Body of pancreas (tissue), 4 donors: ENCODE measurements at places on chromosomes 3 and 15.

DNA sequence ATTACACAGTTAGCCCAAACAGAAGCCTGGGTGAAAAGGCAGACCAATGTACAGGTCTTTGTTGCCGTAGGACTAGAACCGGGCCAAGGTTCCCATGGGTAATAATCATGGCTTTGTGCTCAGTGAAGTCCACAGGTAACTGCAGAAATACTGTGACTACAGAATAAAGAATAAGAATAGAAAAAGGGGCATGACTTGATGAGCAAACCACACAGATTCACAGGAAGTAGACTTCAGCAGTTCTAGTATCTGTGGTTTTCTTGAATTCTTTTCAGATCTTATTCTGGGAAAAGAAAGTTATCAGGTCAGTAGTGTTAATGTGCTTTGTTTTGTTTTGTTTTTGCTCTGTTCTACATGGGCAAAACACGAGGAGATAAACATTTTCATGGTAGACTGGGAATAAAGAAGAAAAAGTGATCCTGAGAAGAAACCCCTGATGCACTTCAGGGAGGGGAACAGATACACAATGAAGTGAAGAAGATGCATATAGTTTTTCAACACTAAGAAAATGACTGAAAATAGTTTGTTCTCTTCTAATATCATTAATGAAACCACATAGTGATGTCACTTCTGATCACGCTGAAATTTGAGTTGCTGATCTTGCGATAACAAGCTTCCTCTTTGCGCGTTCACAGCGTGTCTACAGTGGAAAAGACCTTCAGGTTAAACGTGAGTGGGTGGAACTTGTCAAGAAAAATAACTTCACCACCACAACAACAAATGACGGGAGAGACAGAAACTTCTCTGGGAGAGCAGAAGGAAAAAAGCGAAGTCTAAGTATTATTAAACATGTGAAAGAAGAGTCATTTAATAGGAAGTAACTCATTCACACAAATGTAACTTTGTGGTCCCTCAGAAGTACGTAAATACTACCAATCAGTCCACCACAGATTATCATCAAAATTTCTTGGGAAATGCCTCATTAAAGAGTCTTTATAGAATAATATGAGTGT lies 315.8 kb upstream of the SATB1 start:
- no peak for DNase-seq

GRCh38 chr3:156535162-156535627 lies 19.7 kb downstream of the SSR3 start:
- peak; percentile 79 for DNase-seq

DNA sequence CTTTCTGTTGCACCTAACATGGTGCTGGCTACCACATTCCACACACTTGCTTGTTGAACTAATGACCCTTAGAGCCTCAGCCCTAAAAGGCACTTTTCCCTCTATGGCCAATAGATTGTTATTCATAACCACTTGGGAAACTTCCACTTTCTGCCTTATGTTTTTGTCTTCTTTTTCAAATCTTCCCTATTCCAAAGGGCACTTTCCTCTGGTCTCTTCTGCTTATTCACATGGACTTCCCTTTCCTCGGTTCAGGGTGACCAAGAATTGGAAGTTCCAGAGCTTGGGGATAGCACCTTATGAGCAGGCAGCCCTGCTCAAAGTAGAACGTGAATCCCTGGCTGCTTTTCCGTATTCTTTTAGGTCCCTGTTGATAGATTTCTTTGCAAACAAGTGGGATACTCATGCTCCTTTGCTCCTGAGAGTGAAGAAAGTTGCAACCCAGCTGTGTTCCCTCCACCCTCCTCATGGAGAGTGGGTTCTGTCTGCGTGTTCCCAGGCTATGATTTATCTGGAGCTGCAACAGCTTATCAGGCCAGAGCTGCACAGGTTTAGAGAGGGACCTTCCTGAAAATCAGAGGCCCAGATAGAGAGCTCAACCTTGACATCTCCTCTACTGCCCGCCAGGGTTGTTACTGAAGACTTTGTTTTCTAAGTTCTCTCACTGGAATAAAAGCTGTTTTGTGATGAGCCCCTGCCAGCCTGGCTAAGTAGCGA lies 58.8 kb upstream of the MYZAP start:
- DNase-seq: no peak

DNA sequence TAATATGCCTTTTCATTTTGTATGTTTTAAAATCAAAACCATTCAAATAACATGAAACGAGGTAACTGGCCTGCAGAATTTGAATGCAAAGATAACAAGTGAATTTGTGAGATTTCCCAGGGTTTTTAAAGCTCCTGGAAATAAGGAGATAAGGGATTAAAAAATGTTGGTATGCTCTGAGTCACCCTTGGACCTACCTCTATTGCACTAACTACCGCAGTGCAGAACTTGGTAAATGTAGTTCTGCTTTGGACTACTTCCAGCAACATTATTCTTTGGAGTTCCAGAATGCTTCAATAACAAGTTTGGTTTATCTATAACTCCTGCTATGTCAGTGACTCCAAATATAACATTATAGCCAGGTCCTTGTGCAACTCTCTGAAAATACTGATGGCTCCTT lies 201.7 kb downstream of the GAP43 start:
- DNase-seq: no peak

- DNase-seq: no peak
Measured at GRCh38 chr15:29113336-29114220, 156.0 kb downstream of the NSMCE3 start.

DNA sequence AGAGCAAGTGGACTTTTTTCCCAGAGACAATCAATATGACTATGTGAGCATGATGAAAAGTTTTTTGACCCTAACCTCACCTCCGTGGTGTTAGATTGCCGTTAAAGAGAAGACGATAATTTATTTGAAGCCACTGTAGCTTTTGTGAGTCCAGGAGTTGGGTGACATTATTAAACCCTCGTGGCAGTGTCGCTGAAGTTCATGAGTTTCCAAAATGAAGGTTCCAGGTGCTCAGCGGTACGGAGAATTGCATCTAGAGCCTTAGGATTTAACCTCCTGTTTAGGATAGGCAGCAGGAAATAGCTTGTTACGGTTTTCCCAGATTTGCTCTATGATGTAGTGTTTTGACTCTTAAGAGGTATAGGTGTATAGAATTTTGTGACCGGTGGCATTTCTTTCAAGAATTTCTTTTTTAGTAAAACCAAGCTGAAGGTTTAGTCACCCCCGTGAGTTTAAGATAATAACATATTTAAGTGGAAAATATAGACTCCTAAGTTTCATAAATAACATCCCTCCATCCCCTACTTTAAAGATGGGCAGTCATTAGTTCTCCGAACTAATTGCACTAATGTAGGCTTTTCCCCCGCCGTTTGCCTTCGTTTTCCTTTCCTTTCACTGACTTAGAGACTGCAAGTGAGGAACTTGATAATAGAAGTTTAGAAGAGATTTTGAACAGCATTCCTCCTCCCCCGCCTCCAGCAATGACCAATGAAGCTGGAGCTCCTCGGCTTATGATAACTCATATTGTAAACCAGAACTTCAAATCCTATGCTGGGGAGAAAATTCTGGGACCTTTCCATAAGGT lies 2.0 kb downstream of the SMC4 start:
- peak; percentile 10 for DNase-seq

DNA sequence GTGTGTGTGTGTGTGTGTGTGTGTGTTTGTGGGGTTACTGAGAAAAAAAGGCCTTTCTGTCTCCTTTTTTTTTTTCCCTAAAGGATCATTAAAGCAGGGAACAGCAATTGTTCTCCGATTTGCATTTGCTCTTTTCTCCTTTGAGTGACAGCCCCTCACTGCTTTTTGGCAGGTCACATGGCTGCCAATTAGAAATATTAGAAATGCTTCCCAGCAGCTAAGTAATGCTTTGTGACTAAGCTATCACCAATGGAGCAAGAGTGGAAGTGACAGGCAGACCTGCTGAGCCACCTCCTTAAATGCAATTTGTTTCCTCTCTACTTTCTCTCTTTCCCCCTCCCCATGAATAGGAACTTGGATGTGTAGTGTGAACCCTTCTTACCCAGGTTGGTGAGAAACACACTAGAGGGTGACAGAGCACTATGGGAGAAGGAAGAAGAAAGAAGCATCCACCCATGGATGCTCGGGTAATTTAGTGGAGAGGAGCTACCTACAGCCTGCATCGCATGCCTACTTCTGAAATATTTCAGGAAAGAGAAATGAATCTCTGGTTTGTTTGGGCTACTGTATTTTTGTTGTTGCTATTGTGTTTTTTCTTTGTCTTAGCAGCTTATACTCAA lies 165.2 kb upstream of the PDZRN3 start:
- DNase-seq: no peak

DNA sequence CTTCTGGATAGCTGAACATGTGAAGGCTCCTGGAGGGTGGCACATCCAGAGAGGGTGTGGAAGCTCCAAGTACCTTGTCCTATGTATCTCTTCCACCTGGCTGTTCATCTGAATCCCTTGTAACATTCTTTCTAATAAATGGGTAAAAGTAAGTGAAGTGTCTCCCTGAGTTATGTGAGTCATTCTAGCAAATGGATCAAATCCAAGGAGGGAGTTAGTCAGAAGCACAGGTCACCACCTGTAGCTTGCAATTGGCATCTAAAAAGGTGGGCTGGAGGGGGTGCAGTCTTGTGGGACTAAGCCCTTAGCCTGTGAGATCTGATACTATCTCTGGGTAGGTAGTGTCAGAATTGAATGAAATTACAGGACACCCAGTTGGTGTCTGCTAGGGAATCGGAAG lies 71.0 kb downstream of the WWTR1 start:
- DNase-seq: no peak

- DNase-seq: no peak
Measured at GRCh38 chr3:176948151-176948550, 249.1 kb downstream of the TBL1XR1 start.

DNA sequence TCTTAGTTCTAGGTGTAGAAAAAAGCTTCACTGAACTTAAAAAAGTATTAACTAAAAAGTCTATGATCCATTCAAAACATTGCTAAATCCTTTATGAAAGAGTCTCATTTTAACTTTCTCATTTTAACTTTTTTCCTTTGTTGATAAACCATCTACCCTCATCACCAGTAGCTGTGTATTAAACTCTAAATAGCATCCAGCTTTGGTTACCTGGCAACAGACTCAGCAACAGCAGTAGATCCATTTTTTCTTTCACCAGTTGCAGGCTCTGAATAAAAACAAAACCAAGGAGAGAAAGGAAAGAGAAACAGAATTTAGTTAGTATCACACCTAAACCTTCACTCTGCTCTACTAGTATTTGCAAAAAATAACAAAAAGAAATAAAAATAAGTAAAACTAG lies 51.6 kb downstream of the TP53BP1 start:
- no peak for DNase-seq

- peak; percentile 34 for DNase-seq
Measured at GRCh38 chr15:85795337-85796305, 896 bp upstream of the KLHL25 start.

GRCh38 chr15:36917411-36918267 lies 182.7 kb downstream of the MEIS2 start:
- no peak for DNase-seq

DNA sequence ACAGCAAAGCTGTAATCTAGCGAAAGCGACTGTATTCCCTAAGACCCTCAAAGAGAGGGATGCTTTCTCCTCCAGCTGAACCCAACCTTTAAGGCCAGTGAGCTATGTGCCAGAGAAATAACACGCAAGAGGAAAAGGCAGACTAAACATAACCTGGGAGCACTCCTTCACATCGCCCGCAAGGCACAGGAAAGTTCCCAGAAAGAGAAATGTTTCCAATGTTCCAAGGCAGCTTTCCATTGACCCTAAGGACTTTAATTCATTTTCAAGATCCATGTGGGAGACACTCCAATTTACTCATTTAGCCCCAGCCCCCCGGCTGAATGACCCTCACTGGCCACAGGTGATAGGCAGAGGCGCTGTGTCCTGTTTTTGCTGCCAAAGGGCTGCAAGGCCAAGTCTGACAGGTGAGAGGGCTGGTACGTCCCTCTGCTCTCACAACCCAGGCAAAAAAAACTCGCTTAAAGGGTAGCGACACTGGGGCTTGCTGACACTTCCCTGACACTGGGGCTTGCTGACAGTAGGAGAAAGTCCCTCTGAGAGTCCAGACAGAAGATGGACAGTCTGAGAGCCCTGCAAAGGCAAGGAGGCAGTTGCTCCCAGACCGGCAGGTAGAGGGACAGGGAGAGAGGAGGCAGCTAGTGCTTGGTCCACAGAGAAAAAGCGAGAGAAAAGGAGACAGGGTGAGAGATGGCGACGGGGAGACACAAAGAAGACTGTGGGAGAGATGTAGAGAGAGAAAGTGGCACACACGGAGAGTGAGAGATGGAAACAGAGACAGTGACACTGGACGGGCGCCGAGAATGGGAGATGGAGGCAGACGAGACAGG lies 702 bp downstream of the ARHGEF3 start:
- peak; percentile 48 for DNase-seq

DNA sequence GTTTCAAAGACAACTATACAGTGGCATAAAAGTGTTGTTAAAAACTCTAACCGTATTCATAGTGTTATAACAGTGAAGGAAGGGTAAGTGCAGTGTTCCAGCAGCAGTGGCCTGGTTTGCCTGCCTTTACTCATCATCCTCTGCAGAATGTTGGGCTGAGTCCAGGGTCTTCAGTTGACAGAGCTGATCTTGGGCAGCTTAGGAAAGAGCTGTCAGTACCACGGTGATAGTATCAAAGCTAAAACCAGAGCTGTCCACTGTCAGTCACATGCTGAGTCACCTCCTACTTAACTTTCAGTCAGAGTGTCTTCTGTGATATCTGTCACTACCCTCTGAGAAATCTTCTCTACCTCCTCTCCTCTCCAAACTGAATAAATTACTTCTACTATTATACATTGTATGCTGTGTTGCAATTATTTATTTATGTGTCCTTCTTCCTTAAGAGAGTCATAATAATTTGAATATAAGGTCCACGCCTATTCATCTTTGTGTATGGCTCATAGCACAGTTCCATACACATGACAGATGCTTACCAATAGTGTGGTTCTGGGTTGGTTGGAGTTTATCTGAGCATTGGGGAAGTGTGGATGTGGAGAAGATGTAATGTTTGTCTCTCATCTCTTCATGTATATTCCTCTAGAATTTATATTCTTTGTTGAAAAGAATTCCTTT lies 242.1 kb downstream of the ZIC1 start:
- no peak for DNase-seq

DNA sequence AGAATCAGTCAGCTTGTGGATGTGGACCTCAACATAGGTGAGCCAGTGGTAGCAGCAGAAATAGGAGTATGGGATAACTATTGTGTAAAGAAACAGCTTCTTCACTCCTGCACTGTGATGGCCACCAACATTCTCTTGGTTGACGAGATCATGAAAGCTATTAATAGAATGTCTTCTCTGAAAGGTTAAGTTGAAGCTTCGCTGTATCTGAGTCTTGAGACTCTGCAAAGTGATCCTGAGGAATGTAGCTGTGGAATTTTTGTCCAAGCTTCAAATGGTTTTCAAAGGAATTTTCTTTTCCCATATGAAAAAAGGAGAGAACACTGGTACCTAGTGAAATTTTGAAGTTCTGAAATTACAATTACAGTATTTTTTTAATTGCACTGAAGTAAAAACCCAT lies 146.3 kb downstream of the GMNC start:
- DNase-seq: no peak

- DNase-seq: no peak
Measured at GRCh38 chr3:135141160-135141559, 346.1 kb downstream of the EPHB1 start.

- no peak for DNase-seq
Measured at GRCh38 chr15:89714775-89715174, 24.2 kb downstream of the WDR93 start.
